ENCODE measurements at places on chromosomes 3 and 15.

DNA sequence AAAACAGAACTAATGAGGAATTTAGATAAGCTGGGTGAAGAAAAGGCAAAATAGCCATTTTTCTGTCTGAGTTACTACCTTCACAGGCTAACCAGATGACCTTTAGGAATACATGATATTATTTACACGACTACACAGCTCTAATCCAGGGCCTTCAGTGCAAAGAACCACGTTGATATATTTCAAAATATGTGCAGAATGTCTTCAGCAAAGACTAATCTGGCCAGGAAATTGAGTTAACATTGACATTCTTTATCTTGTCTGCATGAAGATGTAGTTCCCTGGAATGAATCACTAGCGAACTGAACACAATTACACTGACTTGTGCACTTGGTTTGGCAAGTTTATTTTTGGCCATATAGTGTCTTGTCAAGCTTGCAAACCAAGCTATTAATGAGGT lies 41.5 kb downstream of the PDHB start:
- DNase-seq: no peak

DNA sequence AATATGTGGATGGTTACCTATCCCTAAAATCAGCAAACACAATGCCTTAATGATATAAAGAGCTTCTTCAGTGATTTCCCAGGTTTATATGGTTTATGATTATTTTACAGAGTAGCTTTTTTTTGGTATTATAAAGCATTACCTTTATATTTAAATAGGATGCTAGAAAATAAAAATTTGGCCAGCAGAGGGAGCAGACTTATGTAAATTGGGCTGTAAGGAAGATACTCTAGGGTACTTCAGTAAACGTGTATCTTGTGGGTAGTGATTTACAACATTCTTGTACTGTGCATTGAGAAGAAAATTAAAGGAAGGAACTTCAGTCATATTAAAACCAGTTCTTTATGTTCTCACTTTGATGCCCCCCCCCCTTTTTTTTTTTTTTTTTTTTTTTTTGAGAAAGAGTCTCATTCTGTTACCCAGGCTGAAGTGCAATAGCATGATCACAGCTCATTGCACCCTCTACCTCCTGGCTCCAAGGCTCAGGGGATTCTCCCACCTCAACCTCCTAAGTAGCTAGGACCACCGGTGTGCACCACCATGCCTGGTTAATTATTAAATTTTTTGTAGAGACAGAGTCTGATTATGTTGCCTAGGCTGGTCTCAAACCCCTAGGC lies 167.9 kb downstream of the BBX start:
- no peak for DNase-seq

- DNase-seq: no peak
These were observed 79.3 kb upstream of the SNRPA1 start for GRCh38 chr15:101374326-101374725.

DNA sequence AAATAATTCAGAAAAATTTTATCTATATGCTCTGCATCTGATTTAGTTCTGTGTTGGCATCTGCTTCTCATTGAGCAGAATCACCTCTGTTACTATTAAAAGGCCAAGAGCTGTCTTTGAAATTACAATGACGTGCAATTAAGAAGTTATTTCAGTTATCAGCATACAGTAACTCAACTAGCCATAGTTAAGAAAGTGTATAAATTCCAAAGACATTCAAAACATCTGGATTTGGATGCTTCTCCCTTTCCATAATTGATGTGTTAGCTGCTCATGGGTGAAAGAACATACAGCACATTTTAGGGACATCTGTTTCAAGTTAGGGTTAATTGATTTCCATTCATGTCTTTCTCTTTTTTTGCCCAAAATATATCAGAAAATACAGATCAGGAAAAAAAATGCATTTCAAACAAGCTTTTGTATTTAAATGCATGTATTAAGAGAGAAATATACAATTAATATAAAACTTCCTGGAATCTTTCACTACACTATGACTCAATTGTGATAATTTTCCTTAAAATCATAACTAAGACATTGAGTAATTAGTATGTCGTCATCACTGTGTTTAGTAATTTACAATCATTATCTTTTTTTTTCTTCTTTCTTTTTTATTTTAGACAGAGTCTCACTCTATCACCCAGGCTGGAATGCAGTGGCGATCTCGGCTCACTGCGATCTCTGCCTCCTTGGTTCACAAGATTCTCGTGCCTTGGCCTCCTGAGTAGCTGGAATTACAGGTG lies 82.7 kb upstream of the MBNL1 start:
- no peak for DNase-seq

- peak; percentile 70 for DNase-seq
These were observed 592 bp downstream of the PGPEP1L start for GRCh38 chr15:99006904-99007495.

GRCh38 chr3:46503200-46503874 lies 5.6 kb downstream of the RTP3 start:
- DNase-seq: no peak

DNA sequence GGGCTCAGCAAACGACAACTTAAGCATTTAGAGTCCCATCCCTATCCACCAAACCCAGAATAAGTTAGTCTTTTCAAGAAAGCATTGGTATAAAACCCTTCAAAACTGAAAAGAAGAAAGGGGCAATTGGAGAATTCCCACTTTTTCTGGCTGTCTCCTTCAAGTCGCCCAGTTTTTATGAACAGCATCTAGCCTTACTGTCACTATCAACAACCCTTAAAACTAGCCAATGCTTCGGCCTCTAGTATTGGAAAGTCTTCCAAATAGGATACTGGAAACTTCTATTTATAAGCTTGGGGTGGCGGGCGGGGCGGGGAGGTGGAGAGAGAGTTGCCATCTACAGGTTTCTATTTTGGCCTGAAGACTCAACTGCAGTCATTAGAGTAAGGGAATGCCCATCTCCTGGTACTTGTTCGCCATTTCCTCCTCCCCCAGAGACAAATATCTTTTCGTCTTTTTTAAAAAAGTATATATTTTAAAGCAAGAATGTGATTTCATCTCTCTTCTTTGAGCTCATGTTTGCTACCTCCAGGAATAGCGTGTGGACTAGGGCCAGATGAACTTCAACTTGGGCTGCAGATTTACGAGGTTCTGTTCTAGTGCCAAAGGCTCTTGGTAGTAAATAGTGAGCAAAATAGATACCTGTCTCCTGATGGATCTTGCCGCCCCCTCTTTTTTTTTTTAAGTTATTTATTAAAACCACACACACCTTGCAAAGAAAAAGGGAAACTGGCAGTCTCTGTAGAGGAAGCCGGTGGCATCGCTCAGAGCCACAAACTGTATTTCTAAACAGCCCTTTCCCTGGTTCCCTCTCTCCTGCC lies 2.7 kb downstream of the BCL6 start:
- no peak for DNase-seq

DNA sequence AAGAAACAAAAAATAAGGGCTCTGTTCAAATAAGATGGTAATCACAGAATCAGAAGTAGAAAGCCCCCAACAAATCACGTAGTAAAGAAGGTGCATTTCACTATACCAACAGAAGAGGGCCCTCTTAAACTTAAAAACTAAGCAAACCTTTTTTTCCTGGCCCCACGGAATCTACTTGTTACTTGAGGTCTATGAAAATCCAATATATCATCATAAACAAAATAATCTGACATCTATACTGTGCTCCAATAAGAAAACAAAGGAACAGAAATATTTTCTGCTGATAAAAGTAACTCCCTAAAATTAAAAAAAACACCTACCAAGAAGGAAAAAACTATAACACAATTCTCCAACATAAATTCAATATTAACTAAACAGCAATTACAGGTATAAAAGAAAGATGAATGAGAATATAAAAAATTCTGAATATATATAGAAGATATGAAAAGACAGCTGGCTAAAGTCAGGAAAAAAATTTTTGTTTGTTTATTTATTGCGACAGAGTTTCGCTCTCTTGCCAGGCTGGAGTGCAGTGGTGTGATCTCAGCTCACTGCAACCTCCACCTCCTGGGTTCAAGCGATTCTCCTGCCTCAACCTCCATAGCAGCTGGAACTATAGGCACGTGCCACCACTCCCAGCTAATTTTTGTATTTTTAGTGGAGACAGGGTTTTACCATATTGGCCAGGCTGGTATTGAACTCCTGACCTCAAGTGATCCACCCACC lies 81.8 kb downstream of the CLASP2 start:
- peak; percentile 54 for DNase-seq

- no peak for DNase-seq
These were observed 6.4 kb downstream of the WDR73 start for GRCh38 chr15:84647726-84648125.

DNA sequence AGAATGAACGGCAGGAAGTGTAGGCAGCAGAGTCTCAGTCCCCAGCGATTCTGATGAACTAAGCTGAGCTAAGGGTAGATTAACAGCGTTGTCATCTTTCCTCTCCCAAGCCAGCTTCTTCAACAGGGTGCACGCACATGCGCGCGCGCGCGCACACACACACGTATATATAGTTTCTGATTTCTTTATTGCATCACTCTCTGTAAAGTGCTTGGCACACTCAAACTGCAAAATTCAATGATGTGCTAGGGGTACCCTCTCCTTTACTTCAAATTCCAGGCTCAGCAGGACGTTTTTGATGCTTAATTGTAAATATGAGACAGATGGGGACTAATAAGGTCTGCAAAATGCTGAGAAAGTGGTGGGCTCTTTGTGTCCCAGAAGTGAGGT lies 26.1 kb upstream of the VPS8 start:
- DNase-seq: no peak

GRCh38 chr3:35486295-35486694 lies 153.0 kb upstream of the ARPP21 start:
- DNase-seq: no peak

DNA sequence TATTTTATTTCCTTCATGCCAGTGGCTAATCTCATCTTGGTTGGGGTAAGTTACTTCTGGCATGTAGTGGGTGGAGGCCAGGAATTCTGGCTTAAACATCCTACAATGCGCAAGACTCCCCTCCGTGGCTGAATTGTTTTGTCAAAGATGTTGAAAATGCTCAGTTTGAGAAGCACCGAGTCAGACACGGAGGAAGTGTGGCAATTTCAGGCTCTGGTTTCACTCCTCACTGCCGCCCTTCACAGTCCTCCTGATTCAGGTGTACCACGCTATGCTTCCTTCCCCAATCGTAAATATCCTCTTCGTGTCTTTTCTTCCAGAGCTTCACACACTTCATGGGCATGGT lies 150.7 kb downstream of the OPA1 start:
- DNase-seq: no peak

DNA sequence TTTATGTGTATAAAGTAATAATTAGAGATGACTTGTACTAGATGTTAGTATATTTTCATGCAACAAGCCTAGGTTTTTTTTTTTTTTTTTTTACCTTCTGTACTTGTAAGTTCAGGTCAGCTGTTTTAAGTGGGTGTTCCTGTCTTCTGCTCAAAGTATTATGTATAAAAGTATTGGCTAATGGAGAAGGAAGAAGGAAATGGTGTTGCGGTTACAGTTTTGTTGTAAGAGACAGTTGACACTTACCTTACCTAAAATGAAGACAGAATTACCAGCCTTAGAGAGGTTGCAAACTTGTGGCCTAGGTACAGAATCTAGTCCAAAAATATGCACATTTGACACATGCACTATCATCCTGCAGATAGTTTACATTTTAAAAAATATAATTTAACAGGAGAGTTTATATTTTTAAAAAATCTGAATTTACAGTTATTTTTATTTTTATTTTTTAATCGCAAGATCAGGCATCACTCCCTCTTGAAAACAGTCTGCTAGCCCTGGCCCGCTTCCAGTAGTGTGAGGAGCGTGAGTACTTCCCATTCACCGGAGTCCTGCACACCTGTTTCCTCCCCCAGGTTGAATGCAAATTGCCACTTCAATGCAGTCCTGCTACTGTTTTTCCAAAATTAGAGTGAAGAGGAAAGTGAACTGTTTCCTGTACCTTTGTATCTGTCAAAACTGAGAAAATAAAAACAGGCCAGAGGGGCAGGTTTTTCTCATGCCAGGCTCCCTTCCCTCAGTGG lies 224.3 kb upstream of the SOX2 start:
- DNase-seq: no peak

DNA sequence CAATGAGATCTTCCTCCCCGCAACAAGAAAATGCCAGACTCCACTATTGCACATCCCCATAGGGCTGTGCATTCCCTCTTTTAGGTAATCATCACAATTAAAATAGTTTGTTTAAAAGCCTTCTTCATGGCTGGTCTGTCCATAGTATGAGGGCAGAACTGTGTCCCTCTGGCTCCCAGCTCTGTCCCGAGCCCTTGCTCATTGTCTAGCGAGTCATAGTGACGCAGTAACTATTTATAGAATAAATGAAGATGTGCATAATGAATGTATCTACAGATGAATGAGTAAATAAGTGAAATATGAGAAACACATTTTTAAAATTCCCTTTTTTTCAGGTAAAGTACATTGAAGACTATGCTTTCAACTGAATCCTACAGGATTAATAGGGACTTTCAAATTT lies 128.4 kb upstream of the TMC3 start:
- no peak for DNase-seq

- no peak for DNase-seq
These were observed 146.1 kb upstream of the IQSEC1 start for GRCh38 chr3:13219077-13219901.

DNA sequence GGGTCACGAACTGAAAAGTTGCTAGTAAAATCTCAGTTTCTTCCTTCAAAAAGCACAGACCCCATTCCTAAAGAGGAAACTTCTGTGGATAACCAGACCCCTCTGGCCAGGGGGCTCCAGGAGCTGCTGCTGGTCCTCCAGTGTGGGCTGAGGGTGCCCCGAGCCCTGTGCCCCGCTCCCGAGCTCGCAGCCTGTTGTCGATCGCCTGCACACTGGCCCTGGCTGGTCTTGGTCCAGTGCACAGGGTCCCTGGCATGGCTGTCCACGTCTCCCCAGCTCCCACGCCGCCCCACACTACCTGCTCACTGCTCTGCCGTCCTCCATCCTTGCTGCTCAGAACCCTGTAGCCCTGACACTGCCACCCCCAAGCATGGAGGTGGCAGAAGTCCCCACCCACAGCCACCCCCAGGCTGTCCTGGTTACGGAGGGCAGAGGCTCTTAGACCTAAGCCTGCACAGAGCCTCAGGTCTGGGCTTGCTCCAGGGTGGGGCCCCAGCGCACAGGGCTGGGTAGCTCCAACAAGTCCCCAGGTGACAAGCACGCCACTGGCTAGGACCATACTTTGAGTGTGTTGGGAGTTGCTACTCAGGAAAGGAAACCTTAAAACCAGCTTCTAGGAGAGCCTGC lies 87.0 kb downstream of the PLXNA1 start:
- no peak for DNase-seq

All from D341Med (cell line).